Activated CD4-positive, alpha-beta memory T cell treated with anti-CD3 and anti-CD28 coated beads, Interleukin-2, amount 10 ng/mL, durations not matched to agents 7 days and 5 days (primary cell): ENCODE measurements at places on chromosomes 5 and 9.

DNA sequence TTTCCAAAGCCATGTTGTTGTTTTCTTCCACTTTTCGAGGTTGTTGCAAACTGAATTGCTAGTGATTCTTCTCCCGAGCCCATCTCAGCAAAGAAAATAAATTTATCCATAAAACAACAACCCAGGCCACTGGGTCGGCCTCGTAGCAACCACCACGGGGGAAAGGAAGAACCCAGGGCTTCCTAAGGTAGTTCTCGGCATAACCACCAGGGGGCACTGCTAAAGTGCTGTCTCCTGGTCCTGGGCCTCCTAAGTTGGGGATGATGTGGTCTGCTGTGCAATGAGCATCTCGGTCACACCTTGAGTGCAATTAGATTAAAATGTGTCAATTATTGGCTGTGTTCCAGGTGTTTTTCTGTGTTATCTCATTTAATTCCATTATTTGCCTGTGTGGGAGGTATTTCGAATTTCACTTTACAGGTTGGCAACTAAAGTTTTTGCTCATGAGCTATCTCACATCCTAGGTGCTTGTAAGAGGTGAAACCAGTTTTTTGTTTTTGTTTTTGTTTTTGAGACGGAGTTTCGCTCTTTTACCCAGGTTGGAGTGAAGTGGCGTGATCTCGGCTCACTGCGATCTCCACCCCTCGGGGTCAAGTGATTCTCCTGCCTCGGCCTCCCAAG, 102.8 kb upstream of the DAP start:
- no peak overlapping the region for H3K4me3 ChIP-seq
- no peak overlapping the region for H3K27ac ChIP-seq
- no peaks in the 10 kb centered on the region for H3K36me3 ChIP-seq
- peaks cover 9% of the 10 kb centered on the region for H3K27me3 ChIP-seq
- H3K4me1 ChIP-seq: no peaks in the 10 kb centered on the region
- DNase-seq: peak; percentile 52

DNA sequence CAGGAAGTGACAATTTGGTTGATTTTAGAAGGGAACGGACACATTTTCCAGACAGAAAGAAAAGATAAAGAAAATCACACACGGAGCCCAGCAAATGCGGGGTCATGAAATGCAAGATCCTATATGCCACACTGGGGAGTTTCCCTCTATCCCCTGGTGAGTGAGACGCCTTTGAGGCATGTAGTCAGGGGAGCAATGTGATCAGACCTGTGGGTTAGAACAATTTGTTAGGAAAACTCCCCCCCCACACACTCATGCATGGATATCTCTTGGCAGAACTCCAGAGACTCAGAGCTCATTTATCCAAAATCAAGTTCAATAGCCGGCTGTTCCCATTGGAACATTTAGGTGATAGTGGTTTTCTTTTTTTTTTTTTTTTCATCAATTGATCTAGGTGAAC, 71.7 kb upstream of the TRIO start:
- no peak overlapping the region for H3K4me3 ChIP-seq
- no peaks in the 10 kb centered on the region for H3K4me1 ChIP-seq
- H3K27ac ChIP-seq: no peak overlapping the region
- no peak for DNase-seq
- no peaks in the 10 kb centered on the region for H3K36me3 ChIP-seq
- no peaks in the 10 kb centered on the region for H3K27me3 ChIP-seq

GRCh38 chr5:174338185-174339010, 292.9 kb downstream of the NSG2 start:
- no peak overlapping the region for H3K27ac ChIP-seq
- no peaks in the 10 kb centered on the region for H3K36me3 ChIP-seq
- no peak overlapping the region for H3K4me3 ChIP-seq
- DNase-seq: no peak
- H3K4me1 ChIP-seq: no peaks in the 10 kb centered on the region

DNA sequence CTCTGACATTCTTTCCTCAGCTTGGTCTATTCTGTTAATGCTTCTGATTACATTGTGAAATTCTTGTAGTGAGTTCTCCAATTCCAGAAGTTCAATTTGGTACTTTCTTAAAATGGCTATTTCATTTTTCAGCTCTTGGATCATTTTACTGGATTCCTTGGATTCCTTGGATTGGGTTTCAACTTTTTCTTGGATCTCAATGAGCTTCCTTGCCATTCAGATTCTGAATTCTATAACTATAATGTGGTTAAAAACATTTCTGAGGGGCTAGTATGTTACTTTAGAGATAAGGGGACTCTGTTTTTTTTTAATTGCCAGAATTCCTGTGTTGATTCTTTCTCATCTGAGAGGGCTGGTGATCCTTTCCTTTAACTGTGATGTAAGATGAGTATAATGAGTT, 136.4 kb downstream of the MCTP1 start:
- no peaks in the 10 kb centered on the region for H3K36me3 ChIP-seq
- no peak overlapping the region for H3K4me3 ChIP-seq
- no peak for DNase-seq
- H3K27ac ChIP-seq: no peak overlapping the region

- H3K4me3 ChIP-seq: no peak overlapping the region
- peaks cover 41% of the 10 kb centered on the region for H3K4me1 ChIP-seq
- peaks cover 9% of the 10 kb centered on the region for H3K36me3 ChIP-seq
- no peak overlapping the region for H3K27ac ChIP-seq
- DNase-seq: no peak
These were observed 2.1 kb upstream of the TRMO start for GRCh38 chr9:97924386-97924785.

- H3K27me3 ChIP-seq: no peaks in the 10 kb centered on the region
- peaks cover 43% of the 10 kb centered on the region for H3K4me1 ChIP-seq
- H3K36me3 ChIP-seq: peaks cover 86% of the 10 kb centered on the region
- peak overlapping the region; percentile 31 for H3K27ac ChIP-seq
These were observed 57.2 kb upstream of the FBXW11 start for GRCh38 chr5:172063463-172064235.

GRCh38 chr9:126745574-126746411, 59.0 kb upstream of the ZBTB43 start:
- no peak overlapping the region for H3K4me3 ChIP-seq
- peaks cover 31% of the 10 kb centered on the region for H3K27me3 ChIP-seq
- no peaks in the 10 kb centered on the region for H3K36me3 ChIP-seq
- DNase-seq: no peak
